ENCODE measurements at places on chromosomes 7 and 10.

GRCh38 chr7:43763183-43763582 is 4.7 kb downstream of the BLVRA start:
- no peak for DNase-seq

- no peak for DNase-seq
Measured at GRCh38 chr7:56493196-56493595, 377.0 kb upstream of the NUPR2 start.

DNA sequence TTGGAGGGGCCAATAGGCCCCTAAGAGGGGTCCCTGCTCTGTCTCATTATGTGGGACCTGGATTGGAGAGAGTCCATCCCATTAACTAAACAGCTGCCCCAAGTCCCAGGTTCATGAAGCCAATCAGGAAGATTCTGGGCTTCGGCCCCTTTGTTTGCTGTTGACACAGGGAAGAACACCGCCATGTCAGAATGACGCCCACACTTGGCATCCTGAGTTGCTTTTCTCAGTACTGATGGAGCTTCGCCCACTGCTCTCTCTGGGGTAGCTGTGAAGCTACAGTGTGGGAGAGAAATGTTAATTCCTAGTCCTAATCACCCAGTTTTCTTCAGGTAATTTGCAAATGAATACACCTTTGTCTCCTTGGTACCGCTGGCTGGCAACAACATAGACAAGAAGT is 264.7 kb downstream of the GLRX3 start:
- DNase-seq, result no peak

DNA sequence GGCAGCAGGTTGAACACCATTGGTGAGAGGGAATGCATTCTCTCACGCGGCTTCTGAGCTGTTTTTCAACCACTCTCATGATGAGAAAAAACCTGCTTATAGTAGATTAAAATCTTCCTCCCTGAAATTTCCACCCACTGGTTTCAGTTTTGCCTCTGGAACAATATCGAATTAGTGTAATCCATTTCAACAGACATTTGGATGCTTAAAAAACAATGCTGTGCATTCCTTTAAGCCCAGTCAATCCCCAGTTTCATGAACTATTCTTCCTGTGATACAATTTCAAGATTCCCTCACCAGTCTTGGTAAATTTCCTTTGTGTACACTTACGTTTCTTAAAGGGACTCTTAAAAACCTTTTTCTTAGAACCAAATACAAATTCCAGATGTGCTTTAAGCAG is 89.6 kb downstream of the ITIH5 start:
- DNase-seq, result no peak

DNA sequence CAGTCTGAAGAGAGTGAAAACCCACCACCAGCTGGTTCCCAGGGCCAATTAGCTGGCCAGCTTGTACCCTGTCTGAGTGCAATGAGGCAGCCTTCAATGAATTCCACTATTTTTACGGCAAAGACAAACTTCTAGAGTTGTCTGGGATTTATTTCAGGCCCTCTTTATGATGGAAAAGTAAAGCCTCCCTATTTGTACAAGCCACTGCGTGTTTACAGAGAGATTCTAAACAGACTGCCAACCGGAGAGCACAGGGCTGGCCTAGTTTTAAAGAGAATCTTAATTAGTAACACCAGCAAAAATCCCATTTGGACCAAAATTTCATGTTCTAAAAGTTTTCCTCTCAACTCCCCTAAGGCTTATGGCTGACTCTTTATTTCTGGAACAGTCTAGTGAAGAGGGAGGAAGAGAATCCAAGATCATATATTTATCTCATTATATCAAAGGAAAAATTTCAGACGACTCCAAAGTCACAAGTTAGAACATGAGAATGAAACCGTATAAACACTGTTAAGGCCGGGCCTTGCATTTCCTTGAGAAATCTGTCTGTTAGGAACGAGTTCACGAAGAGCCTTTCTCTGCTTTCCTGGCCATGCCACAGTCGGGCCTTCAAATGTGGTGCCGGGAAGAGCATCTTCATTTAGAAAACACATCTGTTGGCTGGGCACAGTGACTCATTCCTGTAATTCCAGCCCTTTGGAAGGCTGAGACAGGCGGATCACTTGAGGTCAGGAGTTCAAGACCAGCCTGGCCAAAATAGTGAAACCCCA is 724.6 kb upstream of the NRP1 start:
- no peak for DNase-seq

- DNase-seq, result no peak
Measured at GRCh38 chr10:86965986-86966654, 2.2 kb upstream of the ADIRF start.

DNA sequence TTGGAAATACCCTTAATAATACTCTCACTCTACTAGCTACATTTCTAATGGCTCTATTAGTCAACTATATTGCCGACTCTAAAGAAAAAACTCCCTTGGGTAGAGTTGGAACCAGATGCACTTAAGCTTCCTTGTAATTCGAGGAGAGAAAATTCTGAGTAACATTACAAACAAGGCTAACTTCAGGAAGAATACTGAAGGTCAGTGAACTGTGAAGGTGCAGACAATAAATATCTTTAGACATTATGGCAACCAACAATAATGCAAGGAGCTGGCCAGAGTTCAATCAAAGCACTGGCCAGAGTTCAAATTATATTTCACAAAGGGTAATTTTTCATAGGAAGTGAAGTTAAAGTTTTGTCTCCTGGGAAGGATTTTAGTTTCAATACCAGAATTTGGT is 40.7 kb upstream of the MRLN start:
- no peak for DNase-seq

All from hematopoietic multipotent progenitor cell treated with erythropoietin and hydrocortisone succinate and interleukin-3 and kit ligand, for 15 days (in vitro differentiated cells).